ENCODE measurements at places on chromosomes 1 and 21.

GRCh38 chr1:153944005-153944826, 2.3 kb downstream of the DENND4B start:
- DNase-seq: no peak

DNA sequence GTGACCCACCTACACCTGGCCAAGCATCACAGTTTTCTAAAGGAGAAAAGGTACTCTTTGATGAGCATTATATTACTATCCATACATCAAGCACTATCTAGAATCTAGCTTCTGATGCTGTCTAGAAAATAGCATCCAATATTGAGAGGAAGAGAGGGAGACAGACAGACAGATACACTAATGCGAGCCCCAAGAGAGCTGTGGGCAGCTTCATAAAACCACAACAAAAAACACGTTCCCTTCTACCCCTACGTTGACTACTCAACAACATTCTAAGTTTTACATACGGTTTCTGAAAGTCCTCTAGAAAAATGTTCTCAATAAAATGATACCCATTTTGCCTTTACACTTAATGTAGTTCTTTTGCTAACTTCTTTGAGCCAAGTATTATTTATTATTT, 221.8 kb downstream of the SLC45A1 start:
- DNase-seq: no peak

- no peak for DNase-seq
Observed at GRCh38 chr1:37125295-37125694, 91.0 kb upstream of the GRIK3 start.

DNA sequence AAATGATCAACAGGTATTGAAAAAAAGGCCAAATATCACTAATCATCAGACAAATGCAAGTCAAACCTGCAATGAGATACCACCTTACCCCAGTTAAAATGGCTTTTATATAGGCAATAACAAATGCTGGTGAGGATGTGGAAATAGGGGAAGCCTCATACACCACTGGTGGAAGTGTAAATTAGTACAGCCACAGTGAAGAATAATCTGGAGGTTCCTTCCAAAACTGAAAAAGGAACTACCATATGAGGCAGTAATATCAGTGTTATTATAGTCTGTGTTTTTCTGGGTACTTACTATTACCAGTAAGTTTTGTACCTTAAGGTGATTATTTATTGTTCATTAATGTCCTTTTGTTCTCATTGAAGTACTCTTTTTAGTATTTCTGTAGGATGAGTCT, 201.3 kb downstream of the MRPL39 start:
- DNase-seq: no peak

DNA sequence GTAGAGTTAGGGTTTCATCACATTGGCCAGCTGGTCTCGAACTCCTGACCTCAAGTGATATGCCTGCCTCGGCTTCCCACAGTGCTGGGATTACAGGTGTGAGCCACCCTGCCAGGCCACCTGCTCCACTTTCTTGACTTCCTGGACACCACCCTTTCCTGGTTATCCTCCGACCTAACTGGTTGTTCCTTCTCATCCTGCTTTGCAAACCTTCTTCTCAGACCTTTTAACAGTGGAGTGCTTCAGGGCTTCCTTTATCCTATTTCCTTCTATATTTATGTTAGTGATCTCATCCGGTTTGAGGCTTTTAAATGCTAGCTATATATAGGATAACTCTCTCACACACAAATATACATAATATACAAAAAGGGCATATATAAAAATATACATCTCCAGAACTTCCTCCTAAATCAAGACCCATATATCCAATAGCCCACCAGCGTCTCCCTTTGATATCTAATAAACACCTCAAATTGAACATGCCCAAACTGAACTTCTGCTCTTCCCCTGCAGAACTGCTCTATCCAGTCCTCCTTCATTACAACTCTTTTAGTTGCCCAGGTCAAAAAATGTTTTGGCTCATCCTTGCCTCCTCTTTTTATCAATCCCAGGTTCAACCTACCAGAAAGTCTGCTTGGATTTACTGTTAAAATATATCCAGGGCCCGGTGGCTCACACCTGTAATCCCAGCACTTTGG, 19.5 kb upstream of the UQCRHL start:
- DNase-seq: no peak

DNA sequence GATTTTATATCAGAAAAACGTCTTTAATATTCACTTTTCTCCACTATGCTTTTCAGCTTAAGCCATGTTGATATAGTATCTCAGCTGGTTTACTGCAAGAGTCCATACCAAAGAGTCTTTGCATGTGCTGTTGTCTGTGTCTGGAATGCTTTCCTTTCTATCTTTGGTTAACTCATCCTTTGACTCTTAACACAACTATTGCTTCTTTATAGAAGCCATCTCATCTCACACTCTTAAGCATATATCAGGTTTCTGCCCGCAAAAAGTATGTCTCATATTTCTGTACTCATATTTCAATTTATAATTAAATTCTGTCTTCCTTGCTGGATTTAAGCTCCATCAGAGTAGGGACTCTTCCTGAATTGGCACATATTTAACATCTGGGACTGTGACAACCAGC, 220.9 kb upstream of the KCNK2 start:
- no peak for DNase-seq

DNA sequence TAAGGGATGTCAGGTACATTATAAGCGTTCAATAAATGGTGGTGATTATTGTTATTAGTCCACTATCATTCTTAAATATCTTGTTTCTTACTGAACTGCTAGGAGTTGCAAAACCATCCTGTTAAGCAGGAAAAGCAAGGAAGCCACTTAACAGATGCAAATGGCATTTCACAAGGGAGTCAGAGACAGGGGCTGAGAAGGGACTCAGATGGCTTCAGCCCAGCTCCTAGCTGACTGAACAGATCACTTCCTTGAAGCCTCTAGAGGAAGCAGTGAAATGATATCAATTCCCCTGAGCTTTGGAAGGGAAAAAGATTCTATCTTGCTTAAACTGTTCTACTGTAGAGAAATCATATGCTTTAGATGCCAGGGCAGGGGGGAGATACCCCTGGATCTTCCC, 151.5 kb downstream of the ST6GALNAC5 start:
- no peak for DNase-seq

GRCh38 chr1:78437941-78438340, 52.8 kb upstream of the PTGFR start:
- no peak for DNase-seq

DNA sequence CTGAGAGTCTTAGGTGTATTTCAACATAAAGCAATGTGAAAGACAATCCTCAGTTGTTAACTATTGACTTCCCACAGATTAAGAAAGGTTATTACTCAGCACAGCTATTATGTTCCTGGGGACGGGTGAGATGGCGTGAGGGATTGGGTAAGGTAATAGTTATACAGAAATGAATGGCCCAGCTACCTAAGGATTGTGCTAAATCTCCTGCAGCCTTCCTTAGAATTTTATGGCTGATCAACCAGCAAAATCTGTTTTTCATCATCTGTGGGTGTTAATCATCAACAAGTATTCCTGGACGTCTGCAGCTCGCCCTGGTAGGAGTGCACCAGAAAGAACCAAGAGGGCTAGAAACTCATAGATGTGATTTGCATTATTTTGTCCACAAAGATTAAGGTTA, 146.0 kb upstream of the IVNS1ABP start:
- no peak for DNase-seq

DNA sequence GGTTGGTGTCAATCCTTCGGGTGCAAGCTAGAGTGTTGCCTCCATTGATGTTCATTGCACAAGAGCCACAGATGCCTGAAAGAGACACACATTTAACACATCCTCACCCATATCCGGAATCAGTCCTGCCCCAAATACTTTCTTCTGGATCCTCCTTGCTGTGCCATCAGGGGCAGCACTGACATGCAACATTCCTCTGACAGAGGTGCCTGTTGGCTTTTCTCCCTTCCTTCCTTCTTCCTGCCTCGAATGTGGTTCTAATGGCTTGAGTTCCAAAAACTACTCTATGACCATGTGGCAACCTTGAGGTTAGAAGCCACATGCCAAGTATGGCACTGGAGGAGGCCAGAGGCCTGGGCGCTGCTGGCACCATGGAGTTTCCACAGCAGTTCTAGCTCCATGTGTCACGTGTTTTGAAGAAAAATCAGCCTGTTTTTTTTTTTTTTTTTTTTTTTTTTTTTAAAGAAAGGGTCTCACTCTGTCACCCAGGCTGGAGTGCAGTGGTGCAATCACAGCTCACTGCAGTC, 17.0 kb upstream of the ATP13A2 start:
- no peak for DNase-seq

DNA sequence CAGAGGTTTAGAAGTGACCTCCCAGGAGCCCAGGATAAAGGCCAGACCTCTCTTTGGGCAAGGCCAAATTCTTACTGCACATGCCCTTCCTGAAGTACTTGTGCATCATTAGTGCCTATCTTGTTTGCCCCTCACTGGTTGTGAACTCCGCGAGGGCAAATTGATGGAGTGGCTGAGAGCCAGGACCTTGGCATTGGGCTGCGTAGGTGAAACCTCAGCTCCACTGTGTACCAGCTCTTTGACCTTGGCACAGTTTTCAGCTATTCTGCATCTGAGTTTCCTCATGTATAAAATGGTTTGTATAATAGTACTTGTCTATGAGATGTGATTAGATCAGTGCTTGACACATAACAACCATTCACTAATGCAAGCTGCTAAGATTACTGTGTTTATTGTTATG, 11.5 kb downstream of the OTUD3 start:
- DNase-seq: no peak

DNA sequence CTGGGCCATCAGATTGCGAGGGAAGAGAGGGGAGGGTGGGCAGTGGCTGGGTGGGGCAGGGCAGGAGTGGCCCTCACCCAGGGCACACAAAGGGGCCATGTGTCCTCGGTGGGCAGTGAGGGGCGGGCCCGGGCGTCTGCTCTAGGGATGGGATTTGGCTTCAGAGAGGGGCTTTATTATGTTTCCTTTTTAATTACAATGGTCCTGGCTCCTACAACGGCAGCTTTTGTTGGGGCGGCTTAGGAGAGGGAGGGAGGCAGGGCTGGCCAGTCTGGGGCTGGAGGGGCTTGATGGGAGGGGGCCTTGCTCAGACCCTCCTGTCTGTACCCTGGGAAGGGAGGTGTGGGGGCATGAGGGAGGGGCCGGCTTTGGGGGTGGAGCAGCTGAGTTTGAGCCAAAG, 102.8 kb upstream of the WNT4 start:
- DNase-seq: no peak
